ENCODE measurements at places on chromosomes 4 and X. TPM values are rescaled to one million over a fixed set of nuclear protein-coding genes. Genes with fewer than 3 reads are reported as not detected.

GRCh38 chr4:79046016-79046592 lies 106.9 kb upstream of the PAQR3 start:
- no peaks in the 10 kb centered on the region for H3K36me3 ChIP-seq
- no peaks in the 10 kb centered on the region for H3K27me3 ChIP-seq
- H3K4me1 ChIP-seq: no peaks in the 10 kb centered on the region
- H3K27ac ChIP-seq: no peak overlapping the region

- peaks cover 2% of the 10 kb centered on the region for H3K36me3 ChIP-seq
- no peak for DNase-seq
- H3K27me3 ChIP-seq: peaks cover 17% of the 10 kb centered on the region
- no peak overlapping the region for H3K4me3 ChIP-seq
- no peaks in the 10 kb centered on the region for H3K4me1 ChIP-seq
- H3K27ac ChIP-seq: no peak overlapping the region
These were observed 49.2 kb downstream of the STPG2 start for GRCh38 chr4:98094118-98094517.

- no peak for DNase-seq
- no peak overlapping the region for H3K27ac ChIP-seq
- H3K4me3 ChIP-seq: no peak overlapping the region
- H3K27me3 ChIP-seq: no peaks in the 10 kb centered on the region
These were observed 208.8 kb downstream of the MAGEB17 start for GRCh38 chrX:16376056-16376455.

DNA sequence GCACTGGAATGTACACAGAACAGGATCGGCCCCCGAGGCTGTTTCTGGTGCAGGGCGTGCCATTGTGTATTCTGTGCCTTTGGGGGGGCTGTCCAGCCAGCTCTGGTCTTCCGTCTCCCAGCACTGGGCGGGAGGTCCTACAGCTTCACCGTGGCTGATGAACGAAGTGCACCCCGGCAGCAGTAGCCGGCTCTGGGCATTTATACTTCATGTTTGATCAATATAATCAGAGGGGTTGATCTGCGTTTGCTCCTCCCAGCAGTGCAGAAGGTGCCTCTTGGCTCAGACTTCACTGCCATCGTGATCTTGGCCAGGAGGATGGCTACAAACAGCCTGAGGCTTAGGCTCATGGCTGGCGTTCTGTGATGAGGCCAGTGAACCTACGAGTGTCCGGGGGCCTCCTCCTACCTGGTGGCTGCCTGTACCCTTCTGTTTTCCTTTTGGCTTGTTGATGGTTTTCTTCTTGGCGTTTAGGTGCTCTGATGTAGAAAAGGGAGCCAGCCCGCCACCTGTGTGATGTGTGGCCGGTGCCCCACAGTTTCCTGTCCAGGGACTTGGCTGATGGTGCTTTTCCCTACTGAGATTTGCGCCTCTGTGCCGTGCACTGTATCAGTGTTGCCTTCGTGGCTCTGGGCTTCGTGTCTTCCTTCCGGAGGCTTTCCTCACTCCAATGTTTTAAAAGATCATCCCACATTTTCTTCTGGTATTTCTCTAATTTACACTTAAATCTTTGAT lies 31.2 kb upstream of the HGFAC start:
- no peaks in the 10 kb centered on the region for H3K36me3 ChIP-seq
- no peaks in the 10 kb centered on the region for H3K4me1 ChIP-seq
- no peak for DNase-seq
- no peak overlapping the region for H3K27ac ChIP-seq

DNA sequence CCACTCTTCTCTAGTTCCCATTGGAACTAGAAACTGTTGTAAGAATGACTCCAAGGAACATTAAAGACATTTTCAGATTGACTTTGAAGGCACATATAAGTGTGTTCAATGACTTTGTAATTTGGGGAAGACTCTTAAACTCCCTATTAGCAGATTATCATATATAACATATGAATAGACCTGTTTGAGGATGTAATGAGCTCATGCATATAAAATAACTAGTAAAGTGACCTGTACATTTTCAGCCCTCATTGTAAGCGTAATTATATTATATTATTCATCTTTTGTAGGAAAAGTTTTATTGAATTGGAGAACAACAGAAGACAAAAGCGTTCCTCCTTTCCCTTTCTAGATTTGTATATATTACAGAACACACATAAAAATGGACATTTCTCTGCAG lies 455.1 kb downstream of the IL1RAPL1 start:
- no peaks in the 10 kb centered on the region for H3K4me1 ChIP-seq
- DNase-seq: no peak
- H3K4me3 ChIP-seq: no peak overlapping the region
- no peaks in the 10 kb centered on the region for H3K27me3 ChIP-seq
- no peaks in the 10 kb centered on the region for H3K36me3 ChIP-seq

DNA sequence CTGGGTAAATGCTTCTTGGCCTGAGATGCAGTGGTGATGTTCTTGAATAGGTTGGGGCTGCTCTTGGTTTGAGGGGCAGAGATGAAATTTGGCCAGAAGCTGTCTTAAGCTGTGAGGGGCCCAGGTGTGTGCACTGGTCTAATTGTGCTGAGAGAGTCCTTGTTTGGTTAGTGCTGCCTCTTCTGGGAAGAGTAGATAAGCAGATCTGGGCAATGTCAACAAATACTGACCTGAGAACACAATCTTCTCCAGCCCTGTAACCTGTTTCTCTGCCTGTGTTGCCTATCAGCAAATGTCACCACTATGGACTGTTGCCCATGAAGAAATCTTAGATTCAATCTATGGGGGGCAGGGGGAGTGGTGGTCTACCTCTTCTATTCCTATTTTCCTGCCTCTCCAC lies 17.2 kb upstream of the USP27X start:
- H3K27ac ChIP-seq: no peak overlapping the region
- DNase-seq: no peak
- H3K4me1 ChIP-seq: no peaks in the 10 kb centered on the region
- peaks cover 7% of the 10 kb centered on the region for H3K27me3 ChIP-seq

- no peak overlapping the region for H3K4me3 ChIP-seq
- peaks cover 33% of the 10 kb centered on the region for H3K27me3 ChIP-seq
- no peaks in the 10 kb centered on the region for H3K36me3 ChIP-seq
These were observed 28.1 kb downstream of the FGF2 start for GRCh38 chr4:122854447-122855352.

- no peak overlapping the region for H3K4me3 ChIP-seq
- H3K27ac ChIP-seq: no peak overlapping the region
These were observed 171.7 kb downstream of the SHROOM3 start for GRCh38 chr4:76606645-76607265.

- no peaks in the 10 kb centered on the region for H3K4me1 ChIP-seq
- no peak overlapping the region for H3K4me3 ChIP-seq
- no peaks in the 10 kb centered on the region for H3K36me3 ChIP-seq
- no peaks in the 10 kb centered on the region for H3K27me3 ChIP-seq
- H3K27ac ChIP-seq: no peak overlapping the region
These were observed 83.9 kb downstream of the PCDH18 start for GRCh38 chr4:137448402-137448801.

- H3K27me3 ChIP-seq: no peaks in the 10 kb centered on the region
- no peaks in the 10 kb centered on the region for H3K36me3 ChIP-seq
- H3K4me1 ChIP-seq: no peaks in the 10 kb centered on the region
- no peak overlapping the region for H3K27ac ChIP-seq
These were observed 680.1 kb upstream of the GRIA3 start for GRCh38 chrX:122504026-122504425.

GRCh38 chr4:7279902-7280301 lies 87.6 kb downstream of the SORCS2 start:
- no peak for DNase-seq
- no peaks in the 10 kb centered on the region for H3K36me3 ChIP-seq
- H3K4me1 ChIP-seq: no peaks in the 10 kb centered on the region
- H3K4me3 ChIP-seq: no peak overlapping the region
- H3K27me3 ChIP-seq: peaks cover 3% of the 10 kb centered on the region
- H3K27ac ChIP-seq: no peak overlapping the region

- H3K4me3 ChIP-seq: no peak overlapping the region
- no peaks in the 10 kb centered on the region for H3K36me3 ChIP-seq
- DNase-seq: no peak
- peaks cover 7% of the 10 kb centered on the region for H3K4me1 ChIP-seq
- H3K27me3 ChIP-seq: peaks cover 30% of the 10 kb centered on the region
- no peak overlapping the region for H3K27ac ChIP-seq
These were observed 3.4 kb downstream of the GABRA2 start for GRCh38 chr4:46386570-46386969.

GRCh38 chr4:8847331-8847730 lies 24.3 kb downstream of the HMX1 start:
- H3K4me3 ChIP-seq: no peak overlapping the region
- H3K36me3 ChIP-seq: no peaks in the 10 kb centered on the region
- no peak overlapping the region for H3K27ac ChIP-seq
- no peaks in the 10 kb centered on the region for H3K27me3 ChIP-seq
- H3K4me1 ChIP-seq: no peaks in the 10 kb centered on the region

- no peak overlapping the region for H3K4me3 ChIP-seq
- DNase-seq: no peak
- no peak overlapping the region for H3K27ac ChIP-seq
- peaks cover 2% of the 10 kb centered on the region for H3K27me3 ChIP-seq
- H3K36me3 ChIP-seq: no peaks in the 10 kb centered on the region
- no peaks in the 10 kb centered on the region for H3K4me1 ChIP-seq
These were observed 54.5 kb upstream of the WDR1 start for GRCh38 chr4:10171055-10171454.

- H3K4me1 ChIP-seq: no peaks in the 10 kb centered on the region
- H3K27me3 ChIP-seq: no peaks in the 10 kb centered on the region
- no peak overlapping the region for H3K27ac ChIP-seq
These were observed 1222.2 kb downstream of the STIM2 start for GRCh38 chr4:28082686-28083390.

- H3K4me1 ChIP-seq: no peaks in the 10 kb centered on the region
- H3K27me3 ChIP-seq: no peaks in the 10 kb centered on the region
- no peak overlapping the region for H3K27ac ChIP-seq
- H3K4me3 ChIP-seq: no peak overlapping the region
- no peak for DNase-seq
- no peaks in the 10 kb centered on the region for H3K36me3 ChIP-seq
These were observed 170.4 kb upstream of the LDB2 start for GRCh38 chr4:17068891-17069290.

GRCh38 chrX:72201836-72202536 lies 20.4 kb downstream of the PIN4 start:
- H3K4me1 ChIP-seq: no peaks in the 10 kb centered on the region
- DNase-seq: no peak
- peaks cover 27% of the 10 kb centered on the region for H3K36me3 ChIP-seq
- H3K27ac ChIP-seq: no peak overlapping the region
- no peaks in the 10 kb centered on the region for H3K27me3 ChIP-seq

DNA sequence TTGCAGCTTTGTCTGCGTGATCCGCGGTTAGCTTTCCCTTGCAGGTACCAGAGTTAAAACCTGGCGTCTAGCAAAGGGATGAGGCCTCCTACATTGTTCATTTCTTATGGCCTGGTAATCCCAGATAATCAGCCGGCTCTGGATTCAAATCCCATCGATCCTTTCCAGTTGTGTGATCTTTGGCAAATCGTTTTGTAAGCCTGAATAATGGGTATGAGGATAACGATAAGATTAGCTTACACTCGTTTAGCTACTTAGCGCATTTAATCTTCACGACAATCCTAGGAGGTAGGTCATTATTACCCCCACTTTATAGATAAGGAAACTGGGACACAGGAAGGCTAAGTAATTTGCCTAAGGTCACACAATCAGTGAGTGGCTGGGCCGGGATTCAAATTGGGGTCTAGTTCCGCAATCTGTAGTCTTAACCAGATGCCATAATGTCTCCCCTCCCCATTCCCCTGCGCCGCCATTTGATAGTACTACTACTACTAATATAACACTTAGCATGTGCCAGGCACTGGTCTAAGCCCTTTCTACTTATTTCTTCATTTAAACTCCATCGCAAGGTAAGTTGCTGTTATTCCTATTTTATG lies 1.7 kb upstream of the UBA1 start:
- H3K27me3 ChIP-seq: no peaks in the 10 kb centered on the region
- peaks cover 44% of the 10 kb centered on the region for H3K4me1 ChIP-seq
- H3K36me3 ChIP-seq: peaks cover 20% of the 10 kb centered on the region
- peak overlapping the region; percentile 87 for H3K4me3 ChIP-seq
- no peak for DNase-seq

- peak overlapping the region; percentile 93 for H3K27ac ChIP-seq
- H3K27me3 ChIP-seq: no peaks in the 10 kb centered on the region
- DNase-seq: peak; percentile 87
- H3K4me1 ChIP-seq: peaks cover 66% of the 10 kb centered on the region
These were observed 46.5 kb downstream of the HADH start for GRCh38 chr4:108036213-108036612.

- no peaks in the 10 kb centered on the region for H3K27me3 ChIP-seq
- no peak overlapping the region for H3K4me3 ChIP-seq
- no peak for DNase-seq
These were observed 6.8 kb downstream of the SEC24D start for GRCh38 chr4:118829107-118829506.

GRCh38 chr4:173426064-173426463 lies 27.1 kb upstream of the SCRG1 start:
- H3K4me3 ChIP-seq: no peak overlapping the region
- peaks cover 35% of the 10 kb centered on the region for H3K4me1 ChIP-seq
- peaks cover 4% of the 10 kb centered on the region for H3K36me3 ChIP-seq
- peak overlapping the region; percentile 61 for H3K27ac ChIP-seq
- DNase-seq: peak; percentile 57

DNA sequence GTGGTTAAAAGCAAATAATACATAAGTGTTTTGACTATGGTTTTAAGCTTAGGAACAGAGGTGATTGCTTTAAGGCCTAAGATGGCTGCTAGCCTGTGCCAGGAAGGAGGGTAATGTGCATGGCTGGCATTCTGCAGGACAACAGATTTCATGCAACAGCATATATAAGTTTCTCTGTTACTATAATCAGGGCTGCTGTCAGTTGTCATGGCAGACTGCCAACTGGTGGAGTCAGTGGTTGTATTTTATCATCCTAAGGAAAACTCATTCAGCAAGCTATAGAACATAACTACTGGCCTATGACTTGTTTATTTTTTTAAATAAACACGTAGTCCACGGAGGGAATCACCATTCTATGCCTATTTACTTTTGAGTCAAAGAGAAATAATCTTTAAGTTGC lies 77.7 kb upstream of the DCAF8L1 start:
- no peaks in the 10 kb centered on the region for H3K4me1 ChIP-seq
- no peak for DNase-seq
- no peaks in the 10 kb centered on the region for H3K36me3 ChIP-seq
- no peaks in the 10 kb centered on the region for H3K27me3 ChIP-seq
- H3K4me3 ChIP-seq: no peak overlapping the region

GRCh38 chr4:150543042-150543441 lies 38.9 kb upstream of the MAB21L2 start:
- DNase-seq: no peak
- no peaks in the 10 kb centered on the region for H3K27me3 ChIP-seq
- no peaks in the 10 kb centered on the region for H3K4me1 ChIP-seq

DGKK gene
- total RNA-seq: not detected

DDIT4L gene
- not detected for total RNA-seq

NDNF gene
- 0.06 TPM for total RNA-seq

MAGEB17 gene
- total RNA-seq: not detected

PITX2 gene
- total RNA-seq: not detected

SSX4 gene
- not detected for total RNA-seq

ITIH6 gene
- total RNA-seq: not detected

UGT2B17 gene
- not detected for total RNA-seq

MAGEC1 gene
- not detected for total RNA-seq

ALB gene
- not detected for total RNA-seq

SPACA5 gene
- total RNA-seq: 0.40 TPM

RTL5 gene
- 0.15 TPM for total RNA-seq

RNF175 gene
- total RNA-seq: not detected
